ENCODE measurements at places on chromosomes 3 and 15. TPM values are rescaled to one million over a fixed set of nuclear protein-coding genes. Genes with fewer than 3 reads are reported as not detected.

SMAD3 gene
- 50.2 TPM for total RNA-seq

RRP9 gene
- 35.4 TPM for total RNA-seq

ABHD17C gene
- total RNA-seq: 6.1 TPM

SEMA3F gene
- total RNA-seq: 0.17 TPM
